Adrenal gland (tissue), 19 donors: ENCODE measurements at places on chromosomes 3 and 15.

GRCh38 chr3:133276594-133276993 lies 123.3 kb upstream of the BFSP2 start:
- DNase-seq, result no peak

DNA sequence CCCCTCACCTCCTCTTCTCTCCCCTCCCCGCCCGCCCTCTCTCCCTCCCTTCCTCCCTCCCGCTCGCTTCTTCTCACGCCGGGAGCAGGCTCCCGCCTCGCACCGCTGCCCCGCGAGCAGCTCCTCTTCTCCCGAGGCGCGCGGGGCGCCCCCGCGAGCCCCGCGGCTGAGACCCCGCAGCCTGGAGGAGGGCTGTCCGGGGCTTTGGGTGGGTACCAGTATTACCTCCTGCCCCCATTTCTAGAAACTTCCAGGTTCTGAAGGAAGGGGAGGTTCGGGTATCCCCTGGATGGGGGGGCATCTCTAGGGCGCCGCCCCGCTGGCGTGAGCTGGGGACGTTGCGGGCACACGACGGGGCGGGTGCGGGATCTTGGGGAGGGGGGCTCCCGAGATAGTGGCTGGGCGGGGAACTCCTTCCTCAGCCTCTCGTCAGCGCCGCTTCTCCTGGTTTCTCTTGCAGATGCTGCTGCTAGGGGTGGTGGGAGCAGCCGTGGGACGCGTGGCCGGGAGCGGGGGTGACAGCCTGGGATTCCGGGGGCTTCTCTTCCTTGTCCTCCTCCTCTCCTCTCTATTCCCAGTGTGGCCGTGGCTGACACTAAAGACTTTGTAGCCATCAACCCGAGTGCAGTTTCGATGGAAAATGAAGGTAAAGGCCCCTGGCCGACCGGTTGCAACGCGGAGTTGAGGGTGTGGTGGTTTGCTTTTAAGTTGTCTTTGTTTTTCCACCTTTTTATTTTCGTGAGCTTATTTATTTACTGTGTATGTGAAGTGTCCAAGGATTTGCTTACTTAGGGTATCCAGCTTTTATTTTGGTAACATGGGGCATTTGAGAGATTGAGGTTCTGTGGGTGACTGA lies 474 bp downstream of the ATP2C1 start:
- peak; percentile 68 for DNase-seq

DNA sequence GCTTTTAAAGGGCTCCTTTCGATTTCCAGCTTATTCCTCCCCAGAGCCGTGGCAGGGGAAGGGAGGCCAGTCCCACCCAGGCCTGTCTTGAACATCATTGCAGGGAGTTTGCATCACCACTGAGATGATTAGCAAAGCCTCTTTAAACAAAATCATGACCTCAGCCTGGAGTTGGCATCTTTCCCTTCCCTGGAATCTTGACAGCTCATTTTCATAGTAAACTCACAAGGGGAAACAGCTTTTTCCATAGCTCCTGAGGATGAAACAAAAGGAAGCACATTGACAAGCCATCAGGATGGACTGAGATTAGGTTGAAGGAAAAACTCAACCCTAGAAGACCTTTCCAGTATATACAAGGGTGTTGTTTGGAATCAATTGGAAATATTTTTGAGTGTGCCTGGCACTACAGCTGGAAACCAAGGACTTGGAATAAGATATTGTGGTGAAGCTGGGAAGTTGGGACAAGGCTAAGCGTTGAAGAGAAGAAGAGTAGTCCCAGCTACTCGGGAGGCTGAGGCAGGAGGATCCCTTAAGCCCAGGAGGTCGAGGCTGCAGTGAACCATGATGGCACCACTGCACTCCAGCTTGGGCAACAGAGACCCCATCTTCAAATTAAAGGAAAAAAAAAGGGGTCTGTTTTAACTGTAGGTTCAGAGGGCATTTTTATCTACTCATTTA lies 3.1 kb upstream of the LARP6 start:
- DNase-seq, result peak; percentile 85

- no peak for DNase-seq
These were observed 59.0 kb downstream of the EPHB3 start for GRCh38 chr3:184620475-184621119.

GRCh38 chr15:91291673-91292072 lies 191.6 kb downstream of the SV2B start:
- no peak for DNase-seq

DNA sequence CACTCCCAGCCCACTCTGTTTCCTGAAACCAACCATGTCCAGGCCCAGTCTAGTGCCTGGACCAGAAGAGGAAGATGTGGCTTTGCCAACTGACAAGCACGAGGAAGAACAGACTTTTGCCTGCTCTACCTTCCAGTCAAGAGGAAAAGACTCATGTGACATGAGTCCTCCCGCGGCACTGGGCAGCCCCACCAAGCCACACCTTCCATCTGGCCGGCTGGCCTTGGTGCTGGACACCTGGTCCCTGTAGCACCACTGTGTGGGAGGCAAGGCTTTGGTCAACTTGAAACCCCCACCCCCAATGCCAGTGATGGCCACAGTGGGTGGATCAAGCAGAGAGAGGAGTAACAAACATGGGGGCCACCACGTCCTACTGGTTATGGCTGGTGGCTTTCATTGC lies 12.5 kb downstream of the CHDH start:
- DNase-seq, result no peak
